ENCODE measurements at places on chromosomes 16 and 17.
A peak's percentile ranks its signal among the peaks of the same experiment; 100 is the strongest.

GRCh38 chr16:31465788-31466370 lies 6.1 kb upstream of the TGFB1I1 start:
- no peak for DNase-seq

GRCh38 chr16:62596125-62596524 lies 559.9 kb upstream of the CDH8 start:
- DNase-seq, result no peak

- peak; percentile 54 for DNase-seq
Observed at GRCh38 chr16:20910781-20911321, 10.3 kb downstream of the LYRM1 start.

GRCh38 chr17:4480929-4481898 lies 17.5 kb upstream of the SPNS2 start:
- no peak for DNase-seq

DNA sequence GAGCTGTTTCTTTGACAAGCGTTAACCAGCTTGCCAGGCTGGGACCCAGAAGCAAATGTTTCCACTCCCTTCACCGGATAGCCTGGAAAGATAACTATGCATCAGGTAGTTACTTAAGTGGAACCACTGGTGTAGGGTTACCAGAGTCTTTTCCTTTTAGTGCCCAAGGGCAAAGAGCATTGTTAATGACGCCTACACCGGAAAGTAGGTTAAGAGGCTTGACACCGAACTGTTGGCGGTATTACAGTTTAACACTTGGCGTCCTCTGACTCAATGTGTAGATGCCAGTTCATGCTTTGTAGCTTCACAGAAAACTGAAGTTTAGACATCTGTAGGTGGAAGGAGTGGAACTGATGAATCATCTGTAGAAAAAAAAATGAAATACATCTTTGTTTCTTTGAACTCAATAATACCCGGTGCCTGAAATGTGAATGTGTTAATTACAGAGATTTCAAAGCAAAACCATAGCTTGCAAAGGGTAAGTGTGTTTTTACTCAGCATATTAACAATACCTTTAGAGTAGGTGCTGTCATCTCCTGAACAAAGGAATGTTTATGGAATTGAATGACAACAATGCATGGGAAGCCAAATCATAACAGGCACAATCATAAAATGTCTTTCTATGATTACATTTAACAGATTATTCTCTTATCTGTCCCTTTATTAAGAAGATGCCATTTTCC lies 426.7 kb upstream of the SALL1 start:
- DNase-seq, result peak; percentile 36

- peak; percentile 62 for DNase-seq
Observed at GRCh38 chr16:58128711-58129096, 477 bp downstream of the CFAP20 start.

DNA sequence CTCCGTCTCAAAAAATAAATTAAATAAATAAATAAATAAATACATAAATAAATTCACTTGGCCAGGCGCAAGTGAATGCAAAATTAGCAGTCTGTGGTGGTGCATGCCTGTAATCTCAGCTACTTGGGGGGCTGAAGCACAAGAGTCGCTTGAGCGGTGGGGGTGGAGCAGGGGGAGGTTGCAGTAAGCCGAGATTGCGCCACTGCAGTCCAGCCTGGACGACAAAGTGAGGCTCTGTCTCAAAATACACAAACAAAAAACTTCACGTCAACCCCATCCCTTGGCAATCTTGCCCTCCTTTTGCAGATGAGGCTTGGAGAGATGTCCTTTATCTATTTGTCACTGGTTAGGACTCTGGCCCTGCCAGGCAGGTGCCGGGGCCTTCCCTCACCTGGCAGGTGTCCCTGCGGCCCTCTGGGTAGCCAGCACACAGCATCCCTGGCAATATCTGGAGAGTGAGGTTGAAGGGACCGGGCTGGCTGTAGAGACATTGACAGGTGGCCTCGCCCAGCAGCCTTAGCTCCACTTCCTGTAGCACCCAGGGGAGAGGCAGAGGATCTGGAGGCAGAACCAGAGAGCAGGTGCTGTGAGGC lies 4.4 kb downstream of the PRSS36 start:
- peak; percentile 84 for DNase-seq

All from DMS53 (cell line).